ENCODE measurements at places on chromosomes 1 and 21.

DNA sequence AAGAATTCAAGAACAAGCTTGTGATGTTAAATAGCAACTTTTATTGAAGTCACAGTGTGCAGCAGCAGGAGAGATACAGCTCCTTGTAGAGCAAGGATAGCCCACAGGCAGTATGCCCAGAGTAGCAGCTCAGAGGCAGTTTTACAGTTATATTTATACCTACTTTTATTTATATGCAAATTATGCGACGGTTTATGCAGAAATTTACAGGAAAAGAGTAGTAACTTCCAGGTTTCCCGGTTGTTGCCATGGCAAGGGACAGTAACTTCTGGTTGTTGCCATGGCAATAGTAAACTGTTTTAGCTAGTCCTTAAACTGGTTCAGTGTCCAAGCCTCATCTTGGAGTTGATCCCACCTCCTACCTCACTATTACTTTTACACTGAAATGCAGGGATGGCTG is 344.6 kb upstream of the LYPLAL1 start:
- no peak for DNase-seq

DNA sequence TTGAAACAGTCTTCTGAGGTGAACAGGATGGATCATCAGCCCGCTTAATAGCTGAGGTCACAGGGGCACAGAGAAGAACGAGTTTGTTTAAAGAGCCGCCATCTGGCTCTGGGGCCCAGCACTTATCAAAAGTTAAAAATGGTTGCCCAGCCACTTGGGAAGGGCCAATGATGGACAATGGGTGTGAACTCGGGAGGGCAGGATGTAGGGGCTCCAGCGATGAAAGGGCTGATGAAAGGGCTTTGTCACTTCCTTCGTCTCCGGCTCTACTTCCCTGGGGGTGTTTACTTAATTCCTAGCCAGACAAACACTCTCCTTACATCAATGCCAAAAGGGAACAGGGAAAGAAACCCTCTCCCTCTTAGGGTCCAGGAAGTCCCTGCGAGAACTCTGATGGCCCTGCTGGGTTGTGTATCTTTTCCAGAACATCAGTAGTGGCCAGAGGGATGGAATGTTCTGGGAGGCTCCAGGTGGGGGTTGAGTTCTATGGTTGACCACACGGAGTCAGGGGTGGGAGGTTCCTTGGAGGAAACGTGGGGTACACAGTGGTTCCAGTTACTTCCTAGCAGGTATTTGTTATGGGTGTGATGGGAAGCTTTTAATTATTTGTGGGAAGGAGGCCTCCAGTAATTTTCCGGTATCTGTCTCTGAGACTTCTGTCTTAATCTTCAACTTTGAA is 9.0 kb upstream of the ABCG1 start:
- no peak for DNase-seq

GRCh38 chr1:94620345-94621031 is 78.9 kb upstream of the F3 start:
- no peak for DNase-seq

GRCh38 chr1:240084749-240085148 is 6.9 kb upstream of the FMN2 start:
- no peak for DNase-seq

GRCh38 chr1:37267111-37267835 is 207.1 kb upstream of the ZC3H12A start:
- DNase-seq: no peak

GRCh38 chr1:10973552-10973951 is 38.9 kb upstream of the TARDBP start:
- DNase-seq: no peak

DNA sequence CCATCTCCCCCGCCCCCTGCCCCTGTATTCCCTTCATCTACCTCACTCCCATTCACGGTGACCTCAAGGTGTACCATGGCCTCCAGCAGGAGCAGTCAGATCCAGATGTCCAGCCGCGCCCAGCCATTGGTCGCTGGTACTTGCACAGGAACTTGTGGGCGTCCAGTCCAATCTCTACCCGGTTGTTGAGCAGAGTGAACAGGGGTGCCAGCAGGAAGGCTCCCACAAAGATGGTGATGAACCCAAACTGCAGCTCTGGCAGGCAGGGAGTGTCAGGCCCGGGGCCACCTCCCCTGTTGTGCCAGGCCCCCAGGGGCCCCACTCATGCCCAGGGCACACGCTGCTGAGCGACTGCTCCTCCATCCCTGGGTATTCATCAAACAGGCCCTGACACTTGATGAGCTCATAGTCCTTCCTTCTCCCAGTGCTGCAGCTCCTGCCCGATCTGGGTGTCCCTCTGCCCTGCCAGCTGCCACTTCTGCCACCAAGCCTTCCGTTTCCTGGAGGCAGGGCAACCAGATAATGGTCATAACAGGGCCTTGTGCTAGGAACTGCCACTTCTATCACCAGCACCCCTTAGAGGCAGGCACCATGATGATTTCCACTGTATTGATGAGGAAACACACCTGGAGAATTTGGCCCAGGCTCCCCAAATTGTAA is 5.7 kb upstream of the ARHGEF19 start:
- DNase-seq: no peak

DNA sequence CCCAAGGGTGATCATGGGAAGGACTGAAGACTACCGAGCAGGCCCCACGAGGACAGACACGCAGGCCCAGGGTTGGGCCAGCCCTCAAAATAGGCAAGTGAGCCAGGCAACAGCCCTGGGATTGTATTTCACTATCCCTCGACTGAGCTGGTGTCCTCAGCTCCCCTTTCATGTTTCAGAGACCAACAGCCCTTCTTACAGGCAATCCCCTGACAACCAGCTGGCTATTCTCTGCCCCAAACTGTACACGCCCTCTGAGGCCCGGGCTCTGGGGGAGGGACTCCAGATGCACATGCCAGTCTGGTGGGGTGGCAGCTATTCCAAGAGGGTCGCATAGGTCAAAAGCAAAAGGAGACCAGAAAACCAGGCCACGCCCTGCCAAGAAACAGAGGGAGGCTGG is 243.0 kb downstream of the TOMM20 start:
- no peak for DNase-seq

DNA sequence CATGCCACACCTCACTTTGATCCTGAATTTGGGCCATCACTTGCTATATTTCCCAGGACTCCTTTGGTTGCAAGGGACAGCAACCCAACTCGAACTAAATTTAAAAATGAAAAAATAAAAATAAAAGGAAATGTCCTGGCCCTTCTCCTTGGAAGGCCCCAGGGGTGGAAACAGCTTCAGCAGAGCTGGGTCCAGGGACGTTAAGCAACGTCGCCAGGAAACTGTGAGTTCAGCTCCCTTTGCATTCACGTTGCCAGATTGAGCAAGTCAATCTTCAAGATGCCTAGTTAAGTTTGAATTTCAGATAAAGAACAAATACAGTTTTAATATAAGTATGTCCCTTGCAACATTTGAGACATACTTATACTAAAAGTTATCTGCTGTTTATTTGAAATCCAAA is 14.6 kb upstream of the SPSB1 start:
- DNase-seq: no peak

GRCh38 chr1:223716302-223716862 is 4.0 kb downstream of the CAPN2 start:
- no peak for DNase-seq

GRCh38 chr1:52550447-52550846 is 2.4 kb downstream of the TUT4 start:
- no peak for DNase-seq

- DNase-seq: no peak
Observed at GRCh38 chr1:53220962-53221286, 490 bp upstream of the CZIB start.

GRCh38 chr1:201450721-201451291 is 18.2 kb downstream of the PHLDA3 start:
- DNase-seq: no peak

DNA sequence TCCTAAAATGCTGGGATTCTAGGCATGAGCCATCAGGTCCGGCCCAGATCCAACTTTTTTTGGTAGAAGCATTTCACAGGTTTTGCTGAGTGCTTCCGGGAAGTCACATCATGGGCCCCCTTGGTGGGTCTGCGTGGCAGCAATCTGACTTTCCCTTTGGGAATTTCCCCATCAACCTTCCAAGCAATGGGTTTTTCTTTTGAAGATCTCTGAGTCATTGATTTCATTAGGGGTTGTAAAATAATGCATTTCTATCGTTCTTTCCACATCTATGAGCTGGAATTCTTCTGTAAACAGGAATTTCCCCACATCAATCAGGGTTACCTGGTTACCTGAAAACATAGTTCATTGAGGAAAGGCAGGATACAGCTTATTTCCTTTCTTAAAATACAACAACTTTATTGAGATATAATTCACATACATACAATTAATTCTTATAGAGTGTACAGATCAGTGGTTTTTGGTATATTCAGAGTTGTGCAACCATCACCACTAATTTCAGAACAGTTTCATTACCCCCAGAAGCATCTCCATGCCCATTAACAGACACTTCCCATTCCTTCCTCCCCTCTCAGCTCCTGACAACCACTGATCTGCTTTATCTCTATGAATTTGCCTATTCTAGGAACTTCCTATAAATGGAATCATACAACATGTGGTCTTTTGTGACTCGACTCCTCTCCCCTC is 9.9 kb upstream of the ZBTB17 start:
- DNase-seq: no peak

- DNase-seq: no peak
Observed at GRCh38 chr1:209937996-209938959, at the start of gene SYT14. TSS of gene SYT14 (plus strand) at chr1:209938217. CDS start at chr1:209938265, 48 bp downstream.

GRCh38 chr1:33709174-33709782 is 154.6 kb upstream of the HMGB4 start:
- DNase-seq: no peak

DNA sequence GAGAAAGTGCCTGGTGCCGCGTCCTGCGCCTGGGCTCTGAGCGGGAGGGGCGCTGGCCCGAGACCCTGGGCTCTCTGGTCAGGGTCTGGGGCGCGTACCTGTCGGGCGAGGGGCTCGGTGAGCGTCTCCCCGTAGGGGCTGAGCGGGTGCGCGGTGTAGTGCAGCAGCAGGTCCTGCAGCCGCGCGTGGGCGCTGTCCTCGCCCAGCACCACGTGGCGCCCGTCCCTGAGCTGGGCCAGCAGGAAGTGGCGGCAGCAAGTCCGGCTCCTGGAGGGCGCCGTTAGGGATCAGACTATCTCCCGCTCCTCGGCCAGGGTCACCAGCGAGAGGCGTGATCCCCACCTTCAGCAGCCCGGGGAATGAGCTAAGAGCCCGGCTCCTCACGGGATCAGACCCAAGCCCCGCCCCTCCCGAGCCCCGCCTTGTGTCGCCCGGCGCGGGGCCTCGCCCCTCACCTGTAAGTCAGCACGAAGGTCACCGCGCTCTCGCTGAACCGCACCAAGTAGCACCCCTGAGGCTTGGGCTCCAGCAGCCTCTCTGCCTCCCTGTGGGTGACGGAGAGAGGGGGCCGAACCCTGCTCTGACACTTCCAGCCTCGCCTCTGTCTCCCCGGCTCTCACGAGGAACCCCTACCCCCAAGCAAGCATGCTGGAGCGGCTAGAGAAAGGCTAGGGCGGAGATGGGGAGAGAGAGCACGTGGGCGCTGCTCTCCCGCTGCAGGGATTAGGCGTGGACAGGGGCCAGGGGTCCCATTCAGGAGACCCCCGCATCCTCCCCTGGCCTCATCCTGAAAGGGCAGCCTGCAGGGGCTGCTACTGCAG is 2.7 kb downstream of the SH2D2A start:
- DNase-seq: peak; percentile 67

- DNase-seq: no peak
Observed at GRCh38 chr1:1157914-1158710, 15.6 kb upstream of the TTLL10 start.

DNA sequence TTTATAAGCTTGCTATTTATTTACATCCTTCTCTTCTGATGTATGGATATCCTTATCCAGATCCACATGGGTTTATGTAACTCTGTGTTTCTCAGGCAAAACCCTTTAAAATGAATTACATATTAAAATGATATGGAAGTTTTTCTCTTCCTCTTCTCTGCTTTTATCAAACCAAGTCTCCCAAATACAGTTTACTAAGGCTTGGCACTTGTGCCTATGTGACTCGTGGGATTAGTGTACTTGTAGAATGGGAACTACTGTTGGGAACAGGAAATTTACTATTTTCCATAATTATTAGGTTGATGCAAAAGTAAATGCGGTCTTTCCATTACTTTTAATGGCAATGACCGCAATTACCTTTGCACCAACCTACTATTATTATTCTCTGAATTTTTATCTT is 14.8 kb downstream of the SIM2 start:
- no peak for DNase-seq

Data from activated T-cell treated with anti-CD3 and anti-CD28 coated beads for 24 hours (primary cell).